Fibroblast of lung (primary cell): ENCODE measurements at places on chromosomes 4 and X. TPM values are rescaled to one million over a fixed set of nuclear protein-coding genes. Genes with fewer than 3 reads are reported as not detected.

The DCAF12L1 gene
- total RNA-seq = not detected in 2 replicates

The PRR32 gene
- total RNA-seq = not detected in 2 replicates

The SATL1 gene
- total RNA-seq = not detected in 2 replicates

The GASK1B gene
- total RNA-seq = 18.2 and 23.6 TPM in 2 replicates

The SULT1E1 gene
- not detected in 2 replicates for total RNA-seq

The METTL14 gene
- 15.9 and 18.2 TPM in 2 replicates for total RNA-seq

The LIMCH1 gene
- 2.8 and 6.2 TPM in 2 replicates for total RNA-seq

The TLR10 gene
- total RNA-seq = not detected in 2 replicates

The SRPX gene
- 84.9 and 91.2 TPM in 2 replicates for total RNA-seq

The TRIM60 gene
- not detected in 2 replicates for total RNA-seq

The NAAA gene
- total RNA-seq = 15.9 and 50.7 TPM in 2 replicates

The MTNR1A gene
- total RNA-seq = not detected in 2 replicates

The KIT gene
- 0.50 and 0.51 TPM in 2 replicates for total RNA-seq

The WWC2 gene
- total RNA-seq = 20.8 and 34.0 TPM in 2 replicates

The TSPAN7 gene
- total RNA-seq = not detected in 2 replicates

The GPC3 gene
- total RNA-seq = 7.1 and 45.5 TPM in 2 replicates

The EPHA5 gene
- total RNA-seq = under 0.01 and 0.51 TPM in 2 replicates

The PHKA2 gene
- total RNA-seq = 7.7 and 8.3 TPM in 2 replicates

The NLRP2B gene
- total RNA-seq = under 0.01 TPM in 1 of 2 replicates, not detected in the other

The CSAG3 gene
- total RNA-seq = not detected in 2 replicates

The TCP11X1 gene
- not detected in 2 replicates for total RNA-seq

The GAGE1 gene
- not detected in 2 replicates for total RNA-seq

The DGAT2L6 gene
- total RNA-seq = not detected in 2 replicates

The REPS2 gene
- total RNA-seq = 0.50 and 0.77 TPM in 2 replicates

The CLIC2 gene
- 6.7 and 11.7 TPM in 2 replicates for total RNA-seq

The TEX13C gene
- not detected in 2 replicates for total RNA-seq

The KLKB1 gene
- 0.17 and 0.26 TPM in 2 replicates for total RNA-seq

The MCUB gene
- total RNA-seq = 20.3 and 20.6 TPM in 2 replicates

The INTU gene
- 9.5 and 9.6 TPM in 2 replicates for total RNA-seq

The MAGEB10 gene
- total RNA-seq = not detected in 2 replicates

The PNPLA4 gene
- 12.8 and 15.0 TPM in 2 replicates for total RNA-seq

The ADD1 gene
- total RNA-seq = 123 and 164 TPM in 2 replicates

The SLBP gene
- 49.7 and 50.8 TPM in 2 replicates for total RNA-seq

The FSTL5 gene
- 0.33 TPM in 1 of 2 replicates, not detected in the other for total RNA-seq

The MAOB gene
- total RNA-seq = 2.1 and 4.6 TPM in 2 replicates

The DOK7 gene
- under 0.01 and 0.17 TPM in 2 replicates for total RNA-seq

The KLHL2 gene
- total RNA-seq = 23.1 and 26.1 TPM in 2 replicates

The MAGEA12 gene
- total RNA-seq = not detected in 2 replicates

The SERTM2 gene
- total RNA-seq = under 0.01 TPM in 2 replicates

The NKX6-1 gene
- 0.17 and 0.26 TPM in 2 replicates for total RNA-seq

The TRPC5OS gene
- not detected in 2 replicates for total RNA-seq

The MAGEC2 gene
- 0.17 TPM in 1 of 2 replicates, not detected in the other for total RNA-seq

The KCNE5 gene
- total RNA-seq = 0.51 and 1.2 TPM in 2 replicates

The PIN4 gene
- 5.1 and 19.8 TPM in 2 replicates for total RNA-seq

The SSX4 gene
- total RNA-seq = not detected in 2 replicates

The EGFL6 gene
- total RNA-seq = 0.17 and 2.1 TPM in 2 replicates

The SYNPO2 gene
- 12.6 and 40.1 TPM in 2 replicates for total RNA-seq

The SLAIN2 gene
- total RNA-seq = 29.8 and 34.2 TPM in 2 replicates

The UCHL1 gene
- 282 and 397 TPM in 2 replicates for total RNA-seq

The VEGFD gene
- 2.0 and 2.1 TPM in 2 replicates for total RNA-seq

The OPRPN gene
- not detected in 2 replicates for total RNA-seq

The SSX4B gene
- not detected in 2 replicates for total RNA-seq

The IGFBP7 gene
- total RNA-seq = 54.8 and 108 TPM in 2 replicates

The CENPVL2 gene
- total RNA-seq = not detected in 2 replicates

The TEX13D gene
- total RNA-seq = not detected in 2 replicates

The CACNA1F gene
- 0.17 and 0.26 TPM in 2 replicates for total RNA-seq

The ABCB7 gene
- total RNA-seq = 30.1 and 30.8 TPM in 2 replicates

The NMU gene
- not detected in 2 replicates for total RNA-seq
